ENCODE measurements at places on chromosomes 12 and 14. TPM values are rescaled to one million over a fixed set of nuclear protein-coding genes. Genes with fewer than 3 reads are reported as not detected.

PLEKHA5 gene
- 65.1 TPM for total RNA-seq

DNA sequence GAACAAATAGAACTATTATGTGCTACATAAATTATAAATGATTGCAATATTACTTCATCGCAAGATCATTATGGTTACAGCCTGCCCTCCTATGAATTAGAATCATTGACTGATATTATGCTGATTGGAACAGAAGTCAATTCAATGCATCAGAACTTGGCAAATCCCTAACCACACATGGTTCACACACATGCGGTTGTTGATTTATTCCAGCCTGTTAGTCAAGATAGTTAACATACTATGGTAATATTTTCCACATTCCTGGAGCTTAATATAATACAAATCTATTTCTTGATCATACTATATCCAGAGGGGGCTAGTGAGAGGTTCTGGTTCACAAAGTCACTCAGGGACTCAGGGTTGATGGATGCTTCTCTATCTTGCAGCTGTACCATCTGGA, 9.7 kb upstream of the CACNA1C start:
- H3K27me3 ChIP-seq: no peaks in the 10 kb centered on the region
- H3K4me1 ChIP-seq: no peaks in the 10 kb centered on the region
- no peak for DNase-seq
- no peaks in the 10 kb centered on the region for H3K36me3 ChIP-seq

DNA sequence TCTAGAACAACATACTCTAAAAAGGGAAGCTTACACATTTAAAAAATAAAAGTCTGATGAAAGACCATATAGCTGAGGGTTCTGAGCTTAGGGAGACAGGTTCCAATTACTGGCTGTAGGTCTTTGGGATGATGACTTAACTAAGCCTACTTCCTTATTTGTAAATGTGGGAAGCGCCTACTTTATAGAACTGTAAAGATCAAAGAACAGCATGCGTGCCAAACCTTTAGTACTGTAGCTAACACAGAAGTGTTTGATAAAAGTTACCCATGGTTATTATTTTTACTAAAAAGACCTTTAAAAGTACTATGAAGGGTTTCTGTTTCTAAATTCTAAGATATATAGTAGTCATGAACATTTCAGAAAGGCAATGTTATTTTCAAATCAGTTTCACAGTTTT, 35.7 kb downstream of the STK38L start:
- H3K4me1 ChIP-seq: peaks cover 94% of the 10 kb centered on the region
- H3K27ac ChIP-seq: no peak overlapping the region
- H3K4me3 ChIP-seq: no peak overlapping the region
- H3K36me3 ChIP-seq: no peaks in the 10 kb centered on the region
- no peak for DNase-seq

NDUFA9 gene
- 34.0 TPM for total RNA-seq

TTC5 gene
- 8.6 TPM for total RNA-seq
